ENCODE measurements at places on chromosomes 1 and 21. TPM values are rescaled to one million over a fixed set of nuclear protein-coding genes. Genes with fewer than 3 reads are reported as not detected.

RHEX gene
- 1.8 TPM for polyA plus RNA-seq

ORC1 gene
- 5.3 TPM for polyA plus RNA-seq

APOBEC4 gene
- polyA plus RNA-seq: not detected

C1orf56 gene
- 13.7 TPM for polyA plus RNA-seq

REN gene
- 78.4 TPM for polyA plus RNA-seq

DNA sequence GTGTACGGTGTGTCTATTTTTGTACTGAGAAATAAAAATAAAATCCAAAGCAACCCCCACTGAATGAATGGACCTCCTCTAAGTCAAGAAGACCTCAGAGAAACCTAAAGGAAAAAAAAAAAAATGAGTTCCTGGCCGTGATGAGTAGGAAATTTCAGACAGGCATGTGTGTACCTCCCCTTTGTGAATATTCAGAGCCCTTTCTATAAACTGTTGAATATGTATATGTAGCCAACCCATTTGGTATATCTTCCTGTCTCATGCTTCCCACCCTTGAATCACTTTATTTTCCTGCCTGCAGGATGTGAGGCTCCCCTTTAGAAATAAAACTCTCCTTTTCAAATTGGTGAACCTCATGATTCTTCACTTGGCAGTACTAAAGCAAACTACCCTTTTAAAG, 887.8 kb upstream of the NCAM2 start:
- no peak for DNase-seq

GRCh38 chr1:166924823-166925541, 48.9 kb upstream of the TADA1 start:
- no peak for DNase-seq

DNA sequence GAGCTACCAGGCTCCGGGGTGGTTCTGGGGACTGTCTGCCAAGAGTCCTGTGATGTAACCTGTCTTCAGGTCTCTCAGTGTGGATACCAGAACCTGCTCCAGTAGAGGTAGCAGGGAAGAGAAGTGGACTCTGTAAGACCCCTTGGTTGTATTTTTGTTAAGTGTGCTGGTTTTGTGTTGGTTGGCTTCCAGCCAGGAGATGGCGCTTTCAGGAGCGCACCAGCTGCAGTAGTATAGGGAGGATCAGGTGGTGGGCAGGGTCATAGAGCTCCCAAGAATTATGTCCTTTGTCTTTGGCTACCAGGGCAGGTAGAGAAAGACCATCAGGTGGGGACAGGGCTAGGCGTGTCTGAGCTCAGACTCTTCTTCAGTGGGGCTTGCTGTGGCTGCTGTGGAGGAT, 1147.2 kb upstream of the ADGRL4 start:
- no peak for DNase-seq

Measured in right renal pelvis (tissue), 4 donors.